ENCODE measurements at places on chromosomes 7 and 10. TPM values are rescaled to one million over a fixed set of nuclear protein-coding genes. Genes with fewer than 3 reads are reported as not detected.

The CRYGN gene
- 1.2 TPM for total RNA-seq

The LMOD2 gene
- 5.0 TPM for total RNA-seq

The ASB10 gene
- 3.4 TPM for total RNA-seq

The RHEB gene
- total RNA-seq = 58.8 TPM

The VAX1 gene
- total RNA-seq = not detected

The FAM237B gene
- total RNA-seq = not detected

The CC2D2B gene
- 3.8 TPM for total RNA-seq

The AGR2 gene
- 26.9 TPM for total RNA-seq

The ZNF487 gene
- 11.3 TPM for total RNA-seq

The PNLIP gene
- 0.12 TPM for total RNA-seq

The OR2A25 gene
- total RNA-seq = not detected

The GNB2 gene
- 209 TPM for total RNA-seq

The NEURL1 gene
- total RNA-seq = 15.0 TPM

The SYT15 gene
- 2.7 TPM for total RNA-seq

The MORN4 gene
- 8.6 TPM for total RNA-seq

The ANXA7 gene
- total RNA-seq = 78.0 TPM

The TEX36 gene
- not detected for total RNA-seq

The SRPK2 gene
- total RNA-seq = 53.5 TPM

The TMUB1 gene
- total RNA-seq = 25.7 TPM

The PRKCQ gene
- total RNA-seq = 17.2 TPM

The ERLIN1 gene
- total RNA-seq = 28.0 TPM

The ZNF804B gene
- 0.23 TPM for total RNA-seq

The HOXA13 gene
- not detected for total RNA-seq

The TSPAN12 gene
- 146 TPM for total RNA-seq

The DPY19L1 gene
- 19.7 TPM for total RNA-seq

The PROSER2 gene
- 12.4 TPM for total RNA-seq

The TNS3 gene
- total RNA-seq = 127 TPM

The SYCE1 gene
- total RNA-seq = not detected

The SSBP1 gene
- total RNA-seq = 68.4 TPM

The SPDYE5 gene
- not detected for total RNA-seq

The CTAGE8 gene
- total RNA-seq = 1.8 TPM

The UPF2 gene
- 19.9 TPM for total RNA-seq

The SLC18A2 gene
- 2.0 TPM for total RNA-seq

The GPC2 gene
- 12.3 TPM for total RNA-seq

The CAV1 gene
- 78.1 TPM for total RNA-seq

The EIF5AL1 gene
- 0.12 TPM for total RNA-seq

The AASS gene
- total RNA-seq = 62.9 TPM

The OGDHL gene
- total RNA-seq = 57.6 TPM

The LBX1 gene
- 1.5 TPM for total RNA-seq

The LIPK gene
- total RNA-seq = not detected

The GJD4 gene
- not detected for total RNA-seq

The NOS3 gene
- total RNA-seq = 22.5 TPM

The SOSTDC1 gene
- 28.8 TPM for total RNA-seq

The ERVW-1 gene
- not detected for total RNA-seq

The SEPTIN7 gene
- 157 TPM for total RNA-seq

The GPR158 gene
- 0.18 TPM for total RNA-seq

The NUDT1 gene
- 14.9 TPM for total RNA-seq

The RNF32 gene
- total RNA-seq = 1.1 TPM

Measured in metanephros (tissue), 2 donors.